Activated CD4-positive, alpha-beta memory T cell treated with anti-CD3 and anti-CD28 coated beads for 36 hours (primary cell): ENCODE measurements at places on chromosomes 13 and 19. TPM values are rescaled to one million over a fixed set of nuclear protein-coding genes. Genes with fewer than 3 reads are reported as not detected.

The CBY2 gene
- total RNA-seq: not detected

The NBEA gene
- total RNA-seq: 0.26 TPM

GRCh38 chr13:110046811-110047210 lies 260.1 kb downstream of the COL4A1 start:
- DNase-seq: no peak

GRCh38 chr19:1567116-1567847 lies 843 bp downstream of the MEX3D start:
- DNase-seq: no peak
